ENCODE measurements at places on chromosomes 7 and 10. TPM values are rescaled to one million over a fixed set of nuclear protein-coding genes. Genes with fewer than 3 reads are reported as not detected.

PIK3AP1 gene
- 28.0 TPM for total RNA-seq

ITPRID1 gene
- total RNA-seq = not detected

SRI gene
- total RNA-seq = 36.3 TPM

GRCh38 chr10:51302316-51302715 is 228.0 kb downstream of the PRKG1 start:
- no peaks in the 10 kb centered on the region for H3K4me1 ChIP-seq
- no peak for DNase-seq
- H3K4me3 ChIP-seq = no peak overlapping the region
- no peaks in the 10 kb centered on the region for H3K27me3 ChIP-seq

DNA sequence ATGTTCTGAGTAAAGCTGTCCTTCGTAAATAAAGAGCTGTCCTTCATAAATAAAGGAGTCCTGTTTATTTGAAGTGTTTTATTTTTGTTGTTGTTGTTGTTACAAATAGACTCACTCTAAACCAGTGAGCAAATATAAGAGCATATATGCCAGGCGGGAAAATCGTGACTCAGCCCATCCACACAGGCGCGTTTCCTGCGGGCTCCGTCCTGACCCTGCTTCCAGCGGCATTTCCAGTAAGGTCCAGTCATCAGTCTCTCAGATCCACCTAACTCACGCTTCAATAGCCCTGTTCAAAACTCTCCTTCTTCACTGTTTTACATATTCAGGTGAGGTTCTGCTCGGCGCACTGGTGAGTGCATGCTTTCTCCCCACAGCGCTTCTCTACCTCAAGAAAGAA is 277.2 kb upstream of the ADARB2 start:
- no peaks in the 10 kb centered on the region for H3K36me3 ChIP-seq
- no peaks in the 10 kb centered on the region for H3K4me1 ChIP-seq
- H3K27me3 ChIP-seq = no peaks in the 10 kb centered on the region

GRCh38 chr10:10598297-10598696 is 419.4 kb upstream of the CELF2 start:
- H3K4me1 ChIP-seq = no peaks in the 10 kb centered on the region
- no peak for DNase-seq
- H3K4me3 ChIP-seq = no peak overlapping the region
- no peaks in the 10 kb centered on the region for H3K27me3 ChIP-seq
- H3K27ac ChIP-seq = no peak overlapping the region

DNA sequence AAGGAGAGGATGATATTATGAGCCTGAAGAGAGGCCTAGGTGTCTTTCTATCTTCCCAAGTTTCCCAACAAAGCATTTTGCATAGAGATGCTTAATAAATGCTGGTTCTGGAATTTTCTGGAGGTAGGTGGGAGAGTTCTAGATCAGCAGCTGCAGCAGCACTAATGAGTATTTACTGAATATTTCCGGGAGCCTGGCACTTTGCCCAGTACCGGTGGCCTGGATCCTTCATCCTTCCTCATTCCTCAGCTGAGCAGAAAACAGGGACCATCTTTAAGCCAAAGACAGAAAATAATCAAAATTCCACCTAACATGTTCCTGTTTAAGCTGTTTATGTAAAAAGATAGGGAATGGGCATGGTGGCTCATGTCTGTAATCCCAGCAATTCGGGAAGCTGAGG is 813.2 kb upstream of the AUTS2 start:
- no peaks in the 10 kb centered on the region for H3K27me3 ChIP-seq
- H3K27ac ChIP-seq = no peak overlapping the region
- H3K4me1 ChIP-seq = no peaks in the 10 kb centered on the region
- no peak overlapping the region for H3K4me3 ChIP-seq
- DNase-seq = peak; percentile 30

Measured in body of pancreas (tissue), 4 donors.